Tracheal epithelial cell (primary cell): ENCODE measurements at places on chromosomes 11 and 22. TPM values are rescaled to one million over a fixed set of nuclear protein-coding genes. Genes with fewer than 3 reads are reported as not detected.

The CD3D gene
- not detected in 2 replicates for total RNA-seq

The MS4A4E gene
- total RNA-seq: not detected in 2 replicates

The TSSK2 gene
- not detected in 2 replicates for total RNA-seq

The SHANK2 gene
- 9.6 TPM in 2 replicates for total RNA-seq

The MS4A15 gene
- total RNA-seq: not detected in 2 replicates
